ENCODE measurements at places on chromosomes 4 and X.

DNA sequence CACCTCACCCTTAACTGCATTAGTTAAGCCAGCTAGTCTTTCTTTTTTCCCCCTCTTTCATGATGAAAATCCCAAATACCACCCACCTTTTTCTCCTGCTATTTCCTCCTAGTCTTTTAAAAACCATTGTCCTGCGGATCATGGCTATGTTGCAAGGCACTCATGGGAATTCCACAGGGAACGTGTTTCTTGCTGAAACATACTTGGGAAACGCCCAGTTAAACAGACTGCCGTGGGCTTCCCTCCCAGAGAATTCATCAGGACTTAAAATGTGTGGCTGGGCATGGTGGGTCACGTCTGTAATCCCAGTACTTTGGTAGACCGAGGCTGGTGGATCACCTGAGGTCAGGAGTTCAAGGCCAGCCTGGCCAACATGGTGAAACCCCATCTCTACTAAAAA is 32.2 kb downstream of the XG start:
- no peak for DNase-seq

- DNase-seq, result no peak
These were observed 1.3 kb downstream of the LPAR4 start for GRCh38 chrX:78748846-78749245.

GRCh38 chr4:38921151-38921550 is 53.5 kb downstream of the FAM114A1 start:
- DNase-seq, result no peak

- DNase-seq, result no peak
These were observed 529.1 kb upstream of the INTU start for GRCh38 chr4:127103681-127104115.

DNA sequence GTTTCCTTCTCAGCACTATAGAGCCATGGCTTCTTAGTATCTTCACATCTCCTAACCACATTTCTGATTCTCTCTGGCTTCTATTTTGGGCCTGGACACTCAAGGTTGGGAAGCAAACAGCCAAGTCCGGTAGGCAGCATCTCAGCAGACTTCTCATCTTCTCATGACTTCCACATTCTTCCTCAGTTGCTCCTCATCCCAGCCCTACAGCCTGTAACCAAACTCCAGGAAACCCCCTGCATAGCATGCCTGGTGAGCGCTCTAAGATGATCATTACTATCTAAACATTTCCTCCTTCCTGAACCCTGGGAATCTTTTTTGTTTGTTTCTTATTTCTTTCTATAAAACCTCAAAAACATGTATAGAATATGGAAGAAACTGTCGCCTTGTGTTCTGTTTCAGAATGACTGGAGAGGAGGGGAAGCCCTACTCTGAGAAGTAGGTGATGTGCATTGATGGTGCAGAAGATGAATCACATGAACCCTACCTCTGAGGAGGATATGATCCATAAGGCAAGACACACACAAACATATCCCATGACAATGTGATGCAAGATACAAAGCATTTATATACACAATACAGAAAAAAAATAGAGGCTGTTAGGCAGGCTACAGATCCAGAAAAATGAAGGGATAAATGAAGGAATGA is 219.8 kb upstream of the GYPA start:
- no peak for DNase-seq

GRCh38 chrX:3141031-3141430 is 99.8 kb downstream of the ARSF start:
- DNase-seq, result no peak

GRCh38 chr4:137644201-137644600 is 111.9 kb upstream of the PCDH18 start:
- no peak for DNase-seq

GRCh38 chrX:17719711-17720110 is 17.6 kb upstream of the SCML1 start:
- DNase-seq, result no peak

DNA sequence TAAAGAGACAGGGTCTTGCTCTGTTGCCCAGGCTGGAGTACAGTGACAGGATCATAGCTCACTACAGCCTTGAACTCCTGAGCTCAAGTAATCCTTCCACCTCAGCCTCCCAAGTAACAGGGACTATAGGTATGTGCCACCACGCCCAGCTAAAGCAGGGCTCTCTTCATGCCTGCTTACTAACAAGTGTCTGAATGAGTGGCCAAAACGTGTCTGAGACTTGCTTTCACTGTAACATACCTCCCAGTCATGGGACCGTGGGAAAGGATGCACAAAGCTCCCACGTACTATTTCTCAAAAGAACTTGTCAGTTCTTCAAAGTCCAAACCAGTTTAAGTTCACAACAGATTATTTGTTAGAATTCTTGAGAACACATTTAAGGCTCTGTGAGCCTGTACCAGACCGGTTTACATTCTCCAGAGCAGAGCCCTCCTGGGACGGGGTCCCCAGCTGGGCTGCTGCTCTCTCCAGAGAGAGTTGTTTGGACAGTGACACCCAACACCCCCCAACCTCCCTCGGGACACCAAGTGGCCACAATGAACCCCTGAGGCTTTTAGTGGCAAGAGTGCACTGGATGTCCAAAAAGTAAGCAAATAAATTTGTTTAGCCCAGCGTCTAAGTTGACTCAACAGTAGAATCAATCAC is 24.1 kb downstream of the SH3KBP1 start:
- no peak for DNase-seq

DNA sequence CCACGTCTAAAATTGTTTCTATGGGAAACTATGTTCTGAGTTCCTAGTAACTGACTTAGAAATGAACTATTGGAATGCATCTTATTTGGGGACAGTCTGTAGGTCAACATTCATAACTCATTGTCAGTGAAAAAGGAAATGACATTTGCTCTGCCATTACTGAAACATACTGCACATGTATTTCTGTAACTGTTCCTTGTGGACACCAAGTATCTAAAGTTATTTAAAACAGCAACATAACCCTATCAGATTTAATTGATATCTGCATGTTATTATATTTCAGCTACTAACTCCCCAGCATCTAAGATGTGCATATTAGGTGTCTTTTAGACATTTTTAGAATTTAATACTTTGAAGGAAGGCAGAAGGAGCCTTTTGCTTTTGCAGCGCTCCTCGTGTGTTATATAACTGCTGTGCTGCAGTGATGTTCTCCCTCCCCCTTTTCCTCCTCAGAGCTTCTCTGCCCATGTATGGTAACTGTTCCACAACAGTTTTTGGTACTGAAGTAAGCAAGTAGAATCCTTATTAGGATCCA is 37.2 kb upstream of the TMEM131L start:
- DNase-seq, result no peak

DNA sequence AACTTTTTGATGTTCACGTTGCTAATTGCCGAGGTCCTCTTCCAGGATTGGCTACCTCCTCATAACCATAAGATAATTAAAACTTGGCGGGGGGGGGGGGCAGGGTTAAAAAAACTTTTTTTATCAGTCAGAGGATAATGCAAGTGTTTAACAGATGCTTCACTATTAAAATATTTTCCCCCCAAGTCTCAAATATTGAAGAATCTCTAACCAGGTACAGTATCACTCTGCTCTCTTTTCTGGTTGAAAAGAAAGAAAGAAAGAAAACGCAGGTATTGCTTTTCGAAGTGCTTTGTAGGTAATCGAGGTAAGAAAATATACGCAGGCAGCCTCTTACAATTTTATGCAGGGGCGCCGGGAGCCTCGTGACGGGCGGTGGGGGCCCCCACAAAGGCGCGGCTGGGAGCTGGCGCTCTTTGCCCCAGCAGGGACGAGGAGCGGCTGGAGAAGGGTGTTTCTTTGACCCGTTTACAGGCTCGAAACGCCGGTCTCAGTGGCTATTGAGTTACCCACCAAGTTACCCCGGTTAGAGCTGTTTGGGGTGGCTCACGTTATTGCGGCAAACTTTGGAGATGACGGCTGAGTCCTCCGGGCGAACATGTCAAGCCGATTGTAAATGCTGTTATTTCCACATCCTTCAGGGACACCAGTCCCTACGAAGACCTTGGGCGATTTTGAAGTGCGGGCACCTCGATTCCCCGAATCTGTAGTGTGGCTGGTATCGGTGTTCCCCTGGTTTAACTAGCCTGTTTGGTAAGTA is 477 bp upstream of the HAND2 start:
- no peak for DNase-seq

DNA sequence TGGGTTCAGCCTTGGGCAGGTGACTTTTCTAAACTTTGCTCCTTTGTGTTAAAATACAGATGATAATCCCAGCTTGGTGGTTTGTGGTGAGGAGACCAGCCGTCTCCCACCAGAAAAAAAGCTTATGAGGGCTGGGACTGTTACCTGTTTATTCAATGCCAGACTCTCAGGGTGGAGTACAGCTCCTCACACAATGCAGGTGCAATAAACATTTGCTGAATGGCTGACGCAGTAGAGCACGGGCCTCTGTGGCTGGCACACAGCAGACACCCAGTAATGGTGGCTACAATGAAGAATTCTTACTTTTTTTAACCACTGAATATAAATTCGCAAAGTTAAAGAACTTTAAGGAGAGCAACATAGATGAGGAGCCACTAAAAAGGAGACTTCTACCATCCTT is 30.2 kb downstream of the BEND4 start:
- DNase-seq, result no peak

DNA sequence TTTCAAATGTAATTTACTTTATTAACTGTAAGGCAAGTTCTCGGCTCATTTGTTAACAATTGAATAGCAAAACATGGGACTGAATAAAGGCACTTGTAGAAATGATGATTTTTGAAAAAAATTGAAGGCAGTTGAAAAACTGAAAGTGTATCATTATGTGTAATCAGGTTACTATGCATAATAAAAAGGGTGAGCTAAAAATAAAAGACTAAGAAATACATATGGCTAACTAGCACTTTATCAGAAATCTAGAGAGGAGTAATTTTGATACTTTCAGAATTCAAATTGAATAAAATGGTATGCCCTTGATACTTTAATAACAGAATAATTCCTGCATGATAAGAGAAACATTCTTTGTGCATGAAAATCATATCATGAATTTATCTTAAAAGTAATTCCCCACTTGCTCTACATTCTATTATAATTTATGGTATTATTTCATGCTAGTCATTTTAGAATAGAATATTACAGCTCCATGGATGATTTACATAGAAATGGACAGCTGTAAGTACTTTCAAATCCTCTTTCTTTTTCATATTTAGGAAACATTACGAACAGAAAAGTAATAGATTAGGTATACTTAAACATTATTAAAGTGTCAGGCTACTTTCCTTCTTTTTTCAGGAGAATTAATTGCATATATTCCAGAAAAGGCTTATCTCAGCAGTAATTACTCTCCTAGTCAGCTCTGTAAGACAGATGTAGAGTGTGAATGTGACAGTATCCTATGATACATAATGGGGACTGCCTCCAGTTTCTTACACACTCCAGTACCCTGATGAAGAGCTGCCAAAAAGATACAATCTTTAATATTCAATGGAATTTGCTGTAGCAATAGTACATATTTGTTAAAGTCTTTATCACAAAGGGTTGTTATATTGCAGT is 697.3 kb downstream of the CCSER1 start:
- no peak for DNase-seq

- no peak for DNase-seq
These were observed 9.4 kb downstream of the S100G start for GRCh38 chrX:16659321-16659720.

- DNase-seq, result no peak
These were observed 155.0 kb upstream of the ANKRD50 start for GRCh38 chr4:124867536-124867935.

DNA sequence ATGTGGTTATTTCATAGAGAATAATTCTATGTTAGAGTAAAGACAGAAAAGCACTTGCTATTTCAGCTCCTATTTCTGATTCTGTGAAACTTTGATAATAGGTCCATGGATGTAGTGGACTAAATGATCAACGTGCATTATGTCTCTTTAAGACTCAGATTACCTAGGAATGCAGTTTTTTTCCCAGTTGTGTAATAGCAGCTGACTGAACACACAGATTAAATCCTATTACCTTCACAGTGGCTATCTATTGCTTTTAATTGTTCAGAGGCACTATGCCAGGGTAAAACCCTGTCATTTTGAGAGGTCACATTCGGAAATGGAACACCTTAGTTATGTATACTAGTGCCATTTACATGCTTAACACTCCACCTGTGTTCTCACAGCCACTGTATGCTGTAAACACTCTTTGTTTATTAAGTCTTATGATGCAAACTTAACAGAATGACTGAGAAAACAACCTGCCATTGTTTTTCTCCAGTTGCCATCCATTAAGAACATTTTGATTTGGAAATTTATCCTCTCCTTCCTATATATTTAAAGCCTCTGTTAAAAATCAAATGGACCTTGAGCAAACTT is 70.5 kb downstream of the HPGD start:
- DNase-seq, result no peak

DNA sequence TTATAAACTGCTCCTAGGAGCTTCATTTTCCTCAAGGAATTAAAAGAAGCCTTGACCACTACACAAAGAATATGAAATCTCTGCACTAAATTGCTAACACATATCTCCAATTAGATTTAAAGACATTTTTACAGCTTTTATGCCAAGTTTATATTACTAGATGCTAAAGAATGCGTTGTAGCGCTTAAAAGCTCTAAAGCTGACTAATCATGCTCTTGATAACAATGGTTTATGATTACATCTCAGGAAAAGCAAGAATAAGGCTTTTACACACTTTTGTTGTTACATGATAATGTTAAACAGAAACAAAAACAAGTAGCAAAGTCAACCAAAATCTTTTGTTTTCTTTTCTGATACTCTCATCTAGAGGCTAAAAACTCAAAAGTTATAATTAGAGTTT is 44.7 kb downstream of the SLC10A7 start:
- no peak for DNase-seq

DNA sequence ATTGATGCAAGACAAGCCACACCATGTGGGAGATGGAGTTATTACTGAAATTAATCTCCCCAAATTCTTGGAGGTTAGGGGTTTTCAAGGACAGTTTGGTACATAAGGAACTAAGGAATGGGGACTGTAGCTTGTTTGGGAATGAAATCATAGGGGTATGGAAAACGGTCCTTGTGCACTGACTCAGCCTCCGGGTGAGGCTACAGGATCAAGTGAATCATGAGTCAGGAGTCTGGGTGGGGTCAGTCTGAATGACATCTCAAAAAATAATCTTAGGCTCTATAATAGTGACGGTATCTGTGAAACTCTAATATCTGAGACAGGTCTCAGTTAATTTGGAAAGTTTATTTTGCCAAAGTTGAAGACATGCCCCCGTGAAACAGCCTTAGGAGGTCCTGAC is 128.5 kb upstream of the CYSLTR1 start:
- no peak for DNase-seq

GRCh38 chrX:107171369-107172102 is 34.7 kb downstream of the NUP62CL start:
- no peak for DNase-seq

DNA sequence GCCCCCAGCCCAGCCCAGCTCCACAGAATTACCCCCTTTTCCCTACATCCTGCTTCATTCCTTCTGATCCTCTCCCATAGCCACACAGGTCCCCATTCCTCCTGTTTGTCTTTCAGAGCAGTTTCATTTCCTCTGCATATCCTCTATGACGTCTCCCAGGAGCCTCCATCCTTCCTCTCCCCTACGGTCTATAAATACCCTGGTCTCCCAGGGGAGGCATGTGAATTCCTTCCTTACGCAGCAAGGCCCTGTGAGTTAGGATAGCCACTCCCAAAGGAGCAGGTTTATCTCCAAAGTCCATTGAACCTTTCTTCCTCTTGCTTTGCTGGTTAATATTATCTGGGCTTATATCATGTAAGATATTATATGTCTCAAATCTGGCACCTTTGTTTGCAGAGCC is 8.4 kb upstream of the APLN start:
- no peak for DNase-seq

- DNase-seq, result no peak
These were observed 38.7 kb downstream of the NLGN3 start for GRCh38 chrX:71183341-71183740.

- no peak for DNase-seq
These were observed 111.7 kb downstream of the FRMPD4 start for GRCh38 chrX:12249997-12250396.

All from GM18507 (cell line).